SJSA1 (cell line): ENCODE measurements at places on chromosomes 3 and 15. TPM values are rescaled to one million over a fixed set of nuclear protein-coding genes. Genes with fewer than 3 reads are reported as not detected.

ANKRD63 gene
- 11.4 and 13.6 TPM in 2 replicates for total RNA-seq

- H3K4me3 ChIP-seq = no peak overlapping the region
- no peak overlapping the region for H3K27ac ChIP-seq
- no peak for DNase-seq
- no peaks in the 10 kb centered on the region for H3K27me3 ChIP-seq
- H3K4me1 ChIP-seq = no peaks in the 10 kb centered on the region
Observed at GRCh38 chr3:56219894-56220805, 248.1 kb downstream of the ERC2 start.

CDHR4 gene
- total RNA-seq = not detected in 2 replicates

DNA sequence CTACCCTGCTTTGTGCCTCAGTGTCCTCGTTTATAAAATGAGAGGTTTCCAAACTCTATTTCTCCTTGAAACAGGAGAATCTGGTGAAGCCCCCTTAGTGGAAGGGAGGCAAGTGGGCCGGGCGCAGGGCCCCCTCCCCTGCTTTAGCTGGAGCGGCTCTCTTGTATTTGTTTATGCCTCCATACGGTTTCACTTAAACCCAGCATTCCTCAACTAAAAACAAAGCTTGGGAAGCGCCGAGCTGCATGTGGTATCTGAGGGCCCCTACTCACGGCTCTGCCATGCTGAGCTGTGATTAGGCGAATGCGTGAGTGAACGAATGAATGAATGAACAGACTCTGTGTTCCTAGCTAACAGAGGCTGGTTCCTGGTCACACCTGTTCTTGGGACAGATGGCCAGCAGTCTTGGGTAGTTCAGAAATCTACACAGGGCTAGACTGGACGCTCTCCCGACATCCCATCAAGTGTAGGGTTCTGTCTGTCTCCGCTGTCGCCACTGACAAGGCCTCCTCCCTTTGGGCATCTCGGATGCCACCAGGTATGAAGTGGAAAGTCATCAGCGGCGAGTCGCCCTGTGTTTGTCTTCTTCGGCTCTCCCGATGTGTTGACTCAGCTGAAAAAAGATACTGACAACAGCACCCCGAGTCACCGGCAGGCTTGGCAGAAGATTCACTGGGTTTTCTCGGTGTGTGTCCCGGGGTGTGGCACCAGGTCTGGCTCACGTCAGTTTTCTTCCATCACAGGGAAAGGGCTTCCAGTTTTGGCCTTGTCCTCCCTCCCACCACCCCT lies 42.4 kb upstream of the VPS8 start:
- no peak overlapping the region for H3K27ac ChIP-seq
- H3K4me3 ChIP-seq = no peak overlapping the region
- no peaks in the 10 kb centered on the region for H3K4me1 ChIP-seq
- H3K27me3 ChIP-seq = no peaks in the 10 kb centered on the region

GRCh38 chr3:40387001-40387894 lies at the start of gene ENTPD3:
ENTPD3 (plus strand) TSS chr3:40387184; CDS start chr3:40388058, 874 bp downstream.
- H3K36me3 ChIP-seq = no peaks in the 10 kb centered on the region
- H3K27ac ChIP-seq = no peak within 1 kb of the TSS
- DNase-seq = no peak
- H3K4me3 ChIP-seq = no peak within 1 kb of the TSS
- H3K27me3 ChIP-seq = no peaks in the 10 kb centered on the region
- H3K4me1 ChIP-seq = no peaks in the 10 kb centered on the region

DNA sequence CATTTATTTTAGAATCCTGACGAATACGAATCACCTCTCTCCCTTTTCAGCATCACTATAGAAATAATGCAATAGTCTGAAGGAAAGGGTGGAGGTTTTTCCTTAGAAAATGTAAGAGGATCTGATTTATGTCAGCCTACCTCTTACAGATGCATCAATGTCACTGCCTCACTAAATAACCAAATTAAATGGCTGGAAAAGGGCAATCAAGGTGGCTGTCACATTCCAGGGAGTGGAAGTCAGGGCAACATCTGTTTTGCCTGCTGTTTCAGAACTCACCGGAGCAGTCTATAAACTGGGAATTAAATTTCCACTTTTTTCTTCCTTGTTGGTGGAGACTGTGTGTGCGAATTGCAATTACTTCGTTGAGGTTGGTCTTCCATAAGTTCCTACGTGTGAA lies 299.3 kb upstream of the PDZRN3 start:
- H3K27me3 ChIP-seq = no peaks in the 10 kb centered on the region
- H3K4me1 ChIP-seq = no peaks in the 10 kb centered on the region
- no peak for DNase-seq
- no peaks in the 10 kb centered on the region for H3K36me3 ChIP-seq
- no peak overlapping the region for H3K27ac ChIP-seq

TMEM108 gene
- total RNA-seq = not detected in 2 replicates

CSNK1G1 gene
- 9.2 and 14.2 TPM in 2 replicates for total RNA-seq

GRCh38 chr3:33612607-33613006 lies 105.4 kb downstream of the CLASP2 start:
- no peak overlapping the region for H3K4me3 ChIP-seq
- H3K27me3 ChIP-seq = no peaks in the 10 kb centered on the region
- no peak overlapping the region for H3K27ac ChIP-seq
- DNase-seq = no peak

DNA sequence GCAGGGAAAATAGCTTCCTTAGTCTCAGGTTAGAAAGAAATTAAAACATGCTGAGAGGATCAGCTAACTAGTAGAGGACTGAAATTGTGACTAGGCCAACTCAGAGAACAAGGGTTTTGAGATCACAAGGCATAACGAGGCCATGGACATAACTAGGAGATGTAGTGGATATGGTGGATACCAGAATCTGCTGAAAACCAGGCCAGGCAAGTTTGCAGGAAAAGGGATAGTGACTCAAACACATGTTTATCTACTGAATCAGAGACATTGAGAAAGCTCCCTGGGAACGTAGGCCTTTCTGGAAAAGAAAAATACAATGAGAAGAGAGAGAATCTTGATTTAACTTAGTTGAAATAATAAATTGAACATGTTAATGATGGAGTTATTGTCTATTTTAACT lies 326.5 kb upstream of the GBE1 start:
- no peaks in the 10 kb centered on the region for H3K4me1 ChIP-seq
- H3K4me3 ChIP-seq = no peak overlapping the region
- no peak for DNase-seq
- H3K27ac ChIP-seq = no peak overlapping the region

GRCh38 chr15:92109191-92109873 lies 255.8 kb downstream of the SLCO3A1 start:
- H3K4me1 ChIP-seq = no peaks in the 10 kb centered on the region
- H3K27me3 ChIP-seq = no peaks in the 10 kb centered on the region; the same call in 1 of the 2 replicates
- no peak overlapping the region for H3K27ac ChIP-seq
- no peak for DNase-seq

GRCh38 chr3:100097919-100098783 lies 16.1 kb downstream of the FILIP1L start:
- H3K4me1 ChIP-seq = peaks cover 20% of the 10 kb centered on the region
- no peaks in the 10 kb centered on the region for H3K27me3 ChIP-seq
- no peaks in the 10 kb centered on the region for H3K36me3 ChIP-seq
- H3K4me3 ChIP-seq = no peak overlapping the region

- peaks cover 7% of the 10 kb centered on the region; the same call in 1 of the 2 replicates for H3K4me1 ChIP-seq
- DNase-seq = no peak
- H3K27ac ChIP-seq = no peak overlapping the region
- no peaks in the 10 kb centered on the region for H3K27me3 ChIP-seq
- H3K4me3 ChIP-seq = no peak overlapping the region
Observed at GRCh38 chr3:110929816-110930215, 141.8 kb upstream of the NECTIN3 start.

GRCh38 chr15:47388299-47388698 lies 329.0 kb upstream of the SEMA6D start:
- no peaks in the 10 kb centered on the region for H3K27me3 ChIP-seq
- H3K27ac ChIP-seq = no peak overlapping the region
- no peak overlapping the region for H3K4me3 ChIP-seq
- H3K36me3 ChIP-seq = no peaks in the 10 kb centered on the region
- DNase-seq = no peak

GOLGA8G gene
- 0.25 TPM in 1 of 2 replicates, not detected in the other for total RNA-seq

- DNase-seq = no peak
- peaks cover 29% of the 10 kb centered on the region for H3K4me1 ChIP-seq
- no peak overlapping the region for H3K4me3 ChIP-seq
- no peaks in the 10 kb centered on the region for H3K27me3 ChIP-seq
- peak overlapping the region; percentile 11; the same call in 1 of the 2 replicates for H3K27ac ChIP-seq
Observed at GRCh38 chr3:159994182-159994581, 5.5 kb downstream of the IL12A start.

- H3K36me3 ChIP-seq = no peaks in the 10 kb centered on the region
- H3K4me3 ChIP-seq = no peak overlapping the region
- H3K4me1 ChIP-seq = 0 out of 2 replicates have a peak, but pooled peaks cover 5% of the 10 kb centered on the region
- no peak overlapping the region for H3K27ac ChIP-seq
- H3K27me3 ChIP-seq = no peaks in the 10 kb centered on the region
Observed at GRCh38 chr15:85298941-85299340, 81.5 kb upstream of the AKAP13 start.

- DNase-seq = no peak
- H3K27me3 ChIP-seq = no peaks in the 10 kb centered on the region
- no peaks in the 10 kb centered on the region for H3K36me3 ChIP-seq
- no peak overlapping the region for H3K27ac ChIP-seq
- H3K4me3 ChIP-seq = no peak overlapping the region
- no peaks in the 10 kb centered on the region for H3K4me1 ChIP-seq
Observed at GRCh38 chr3:107855710-107856109, 235.1 kb downstream of the CD47 start.

DNA sequence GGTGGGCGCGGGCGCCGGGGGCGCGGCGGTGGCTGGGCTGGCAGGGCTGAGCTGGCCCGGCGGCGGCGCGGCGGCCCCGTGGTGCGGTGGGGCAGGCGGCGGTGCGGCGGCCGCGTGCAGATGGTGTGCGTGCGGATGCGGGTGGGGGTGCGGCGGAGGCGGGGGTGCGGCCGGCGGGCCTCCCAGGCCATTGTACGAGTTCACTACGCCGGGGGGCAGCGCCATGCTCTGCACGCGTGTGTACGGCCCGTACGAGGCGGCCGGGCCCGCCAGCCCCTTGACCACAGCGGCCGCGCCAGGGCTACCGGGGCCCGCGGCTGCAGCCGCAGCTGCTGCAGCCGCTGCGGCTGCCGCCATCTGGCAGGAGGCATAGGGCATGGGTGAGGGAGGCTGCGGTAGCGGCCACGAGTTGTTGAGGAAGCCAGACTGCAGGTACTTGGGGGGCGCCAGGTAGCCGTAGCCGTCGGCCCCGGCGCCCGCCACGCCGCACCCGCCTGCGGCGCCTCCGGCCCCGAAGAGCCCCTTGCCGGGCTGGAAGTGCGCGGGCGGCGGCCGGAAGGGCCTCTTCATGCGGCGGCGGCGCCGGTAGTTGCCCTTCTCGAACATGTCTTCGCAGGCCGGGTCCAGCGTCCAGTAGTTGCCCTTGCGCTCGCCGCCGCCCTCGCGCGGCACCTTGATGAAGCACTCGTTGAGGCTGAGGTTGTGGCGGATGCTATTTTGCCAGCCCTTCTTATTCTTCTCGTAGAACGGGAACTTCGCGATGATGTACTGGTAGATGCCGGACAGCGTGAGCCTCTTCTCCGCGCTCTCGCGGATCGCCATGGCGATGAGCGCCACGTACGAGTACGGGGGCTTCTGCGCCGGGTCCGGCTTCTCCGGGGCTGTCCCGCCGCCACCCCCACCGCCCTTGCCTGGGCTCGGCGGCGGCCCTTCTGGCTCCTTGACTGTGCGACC lies 951 bp downstream of the FOXL2 start:
- H3K27ac ChIP-seq = no peak overlapping the region
- DNase-seq = no peak
- H3K4me3 ChIP-seq = peak overlapping the region; percentile 17
- H3K4me1 ChIP-seq = peaks cover 27% of the 10 kb centered on the region
- H3K36me3 ChIP-seq = no peaks in the 10 kb centered on the region

GRCh38 chr3:176687754-176688153 lies 509.5 kb downstream of the TBL1XR1 start:
- H3K36me3 ChIP-seq = no peaks in the 10 kb centered on the region
- no peaks in the 10 kb centered on the region for H3K4me1 ChIP-seq
- H3K27me3 ChIP-seq = no peaks in the 10 kb centered on the region
- H3K27ac ChIP-seq = no peak overlapping the region
- no peak for DNase-seq

- no peaks in the 10 kb centered on the region for H3K36me3 ChIP-seq
- DNase-seq = no peak
- no peak overlapping the region for H3K27ac ChIP-seq
- no peaks in the 10 kb centered on the region for H3K27me3 ChIP-seq
Observed at GRCh38 chr3:139122221-139122581, 77.5 kb upstream of the PRR23C start.

DNA sequence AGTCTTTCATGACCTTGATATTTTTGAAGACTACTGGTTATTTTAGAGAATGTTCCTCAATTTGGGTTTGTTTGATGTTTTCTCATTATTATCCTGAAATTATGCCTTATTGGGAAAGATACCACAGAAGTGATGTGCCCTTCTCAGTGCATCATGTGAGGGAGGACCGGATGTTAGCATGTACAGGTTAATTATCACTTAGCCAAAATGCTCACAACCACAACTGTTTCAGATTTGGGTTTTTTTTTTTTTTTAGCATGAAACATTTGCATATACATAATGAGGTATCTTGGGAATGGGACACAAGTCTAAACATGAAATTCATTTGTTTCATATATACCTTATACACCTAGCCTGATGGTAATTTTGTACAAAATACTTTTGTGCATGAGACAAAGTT lies 59.8 kb downstream of the PIK3R4 start:
- H3K4me1 ChIP-seq = no peaks in the 10 kb centered on the region
- no peak overlapping the region for H3K4me3 ChIP-seq
- no peak overlapping the region for H3K27ac ChIP-seq
- no peak for DNase-seq
- peaks cover 38% of the 10 kb centered on the region for H3K36me3 ChIP-seq

SCN11A gene
- not detected in 2 replicates for total RNA-seq

- peak overlapping the region; percentile 93 for H3K27ac ChIP-seq
- peaks cover 87% of the 10 kb centered on the region for H3K36me3 ChIP-seq
- H3K4me1 ChIP-seq = peaks cover 53% of the 10 kb centered on the region
- no peaks in the 10 kb centered on the region for H3K27me3 ChIP-seq
- H3K4me3 ChIP-seq = peak overlapping the region; percentile 57
Observed at GRCh38 chr3:49358884-49359225, 702 bp upstream of the GPX1 start.

DNA sequence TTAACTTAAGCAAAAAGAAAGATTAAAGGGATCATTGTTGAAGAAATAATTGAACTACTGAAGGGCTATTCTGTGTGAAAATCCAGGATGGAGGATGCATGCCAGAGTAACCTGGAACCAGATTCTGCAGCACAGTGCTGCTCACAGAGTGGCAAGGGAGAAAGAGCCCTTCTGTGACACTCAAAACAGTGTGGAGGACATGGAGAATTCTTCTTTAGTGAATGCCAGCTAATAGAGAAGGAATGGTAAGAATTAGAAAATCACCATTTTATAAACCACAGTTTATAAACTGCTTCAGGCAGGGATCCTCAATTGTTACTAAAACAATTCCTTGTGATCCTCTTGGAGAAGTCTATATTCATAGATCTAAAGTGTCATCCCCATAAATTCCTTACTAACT lies 70.4 kb upstream of the ARHGEF26 start:
- no peaks in the 10 kb centered on the region for H3K36me3 ChIP-seq
- H3K4me3 ChIP-seq = no peak overlapping the region
- H3K27ac ChIP-seq = peak overlapping the region; percentile 34
- no peaks in the 10 kb centered on the region for H3K27me3 ChIP-seq
